ENCODE measurements at places on chromosomes 12 and 14.
A peak's percentile ranks its signal among the peaks of the same experiment; 100 is the strongest.

- DNase-seq, result peak; percentile 56
These were observed 116.3 kb upstream of the VASH1 start for GRCh38 chr14:76644855-76645518.

DNA sequence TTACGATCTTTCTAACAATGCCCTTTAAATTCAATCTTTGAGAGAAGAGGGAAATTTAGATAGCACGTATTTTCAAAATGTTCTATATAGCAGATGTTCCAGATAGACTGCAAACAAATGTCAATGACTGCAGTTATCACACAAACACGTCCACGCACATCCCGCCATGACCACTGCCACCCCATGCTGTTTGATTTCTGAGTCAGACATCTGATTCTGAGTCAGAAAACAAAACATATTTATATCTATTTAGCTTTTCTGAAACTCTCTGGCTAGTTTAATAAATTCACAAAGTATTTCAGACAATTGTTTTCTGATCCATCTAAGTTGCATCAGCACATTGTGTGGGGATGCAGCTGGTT, 105.9 kb upstream of the BCAT1 start:
- peak; percentile 19 for DNase-seq

- no peak for DNase-seq
These were observed 23.0 kb upstream of the TBK1 start for GRCh38 chr12:64428956-64429355.

DNA sequence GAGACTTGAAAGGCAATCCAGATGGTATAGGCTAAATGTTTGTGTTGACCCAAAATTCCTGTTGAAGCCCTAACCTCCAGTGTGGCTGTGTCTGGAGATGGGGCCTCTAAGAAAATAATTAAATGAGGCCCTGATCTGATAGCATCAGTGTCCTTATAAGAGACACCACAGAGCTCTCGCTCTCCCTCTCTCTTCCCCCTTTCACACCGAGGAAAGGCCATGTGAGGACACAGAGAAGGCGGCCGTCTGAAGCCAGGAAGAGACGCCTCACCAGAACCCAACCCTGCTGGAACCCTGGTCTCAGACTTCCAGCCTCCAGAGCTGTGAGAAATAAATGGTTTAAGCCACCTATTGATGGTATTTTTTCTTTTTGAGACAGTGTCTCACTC, 87.5 kb downstream of the SCARB1 start:
- no peak for DNase-seq

GRCh38 chr12:130016986-130017385, 113.2 kb upstream of the TMEM132D start:
- no peak for DNase-seq

GRCh38 chr14:105181549-105182295, 610 bp upstream of the NUDT14 start:
- peak; percentile 62 for DNase-seq

GRCh38 chr14:22748631-22749068, 17.8 kb upstream of the OXA1L start:
- no peak for DNase-seq

- DNase-seq, result no peak
These were observed 174.6 kb upstream of the C14orf180 start for GRCh38 chr14:104404922-104405321.

DNA sequence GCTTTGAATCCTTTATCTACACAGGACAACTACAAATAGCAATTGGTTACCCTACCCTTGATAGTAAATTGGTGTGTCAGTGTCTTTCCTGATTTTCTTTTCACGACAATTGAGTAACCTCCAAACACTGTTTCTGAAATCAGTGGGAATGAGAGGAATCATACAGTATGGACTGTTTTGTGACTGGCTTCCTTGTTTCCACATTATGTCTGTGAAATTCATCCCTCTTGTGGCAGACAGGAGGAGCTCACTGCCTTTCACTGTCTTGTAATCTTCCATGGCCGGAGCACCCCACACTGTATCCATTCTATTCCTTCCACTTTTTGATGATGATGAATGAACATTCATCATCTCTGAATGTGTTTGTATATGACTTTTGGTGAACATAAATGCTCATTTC, 164.0 kb upstream of the PZP start:
- DNase-seq, result no peak

- DNase-seq, result no peak
These were observed 1077.2 kb downstream of the VRK1 start for GRCh38 chr14:97874394-97874793.

DNA sequence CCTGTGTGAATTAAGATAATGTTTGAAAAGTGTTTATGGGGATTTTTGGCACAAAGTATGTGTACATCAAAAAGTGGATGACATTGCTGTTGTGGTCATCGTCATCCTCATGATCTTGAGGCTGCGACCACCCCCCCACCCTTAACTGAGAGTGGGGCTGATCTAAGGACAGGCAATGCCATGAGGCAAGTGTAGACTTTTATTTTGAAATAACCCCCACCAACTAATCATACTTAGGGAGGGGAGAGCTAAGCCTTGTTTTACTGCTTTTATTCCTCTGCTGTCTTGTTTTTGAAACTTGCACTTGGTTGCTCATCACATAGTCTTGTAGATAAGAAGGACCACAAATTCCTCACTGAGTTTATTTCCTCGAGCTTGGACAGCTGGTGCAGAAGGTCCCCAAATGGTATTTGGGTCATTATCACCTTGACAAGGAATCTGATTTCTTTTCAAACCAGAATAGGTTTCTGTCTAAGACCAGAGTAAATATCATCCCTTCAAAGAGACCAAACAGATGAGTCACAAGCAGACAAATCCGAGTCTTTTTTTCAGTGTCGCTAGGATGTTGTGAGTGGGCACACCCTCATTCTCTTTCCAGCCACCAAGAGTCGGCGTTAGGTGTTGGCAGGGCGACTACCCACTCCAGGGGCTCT, 23.9 kb upstream of the SMOC1 start:
- DNase-seq, result no peak

GRCh38 chr12:42923583-42923982, 334.0 kb upstream of the PRICKLE1 start:
- no peak for DNase-seq

DNA sequence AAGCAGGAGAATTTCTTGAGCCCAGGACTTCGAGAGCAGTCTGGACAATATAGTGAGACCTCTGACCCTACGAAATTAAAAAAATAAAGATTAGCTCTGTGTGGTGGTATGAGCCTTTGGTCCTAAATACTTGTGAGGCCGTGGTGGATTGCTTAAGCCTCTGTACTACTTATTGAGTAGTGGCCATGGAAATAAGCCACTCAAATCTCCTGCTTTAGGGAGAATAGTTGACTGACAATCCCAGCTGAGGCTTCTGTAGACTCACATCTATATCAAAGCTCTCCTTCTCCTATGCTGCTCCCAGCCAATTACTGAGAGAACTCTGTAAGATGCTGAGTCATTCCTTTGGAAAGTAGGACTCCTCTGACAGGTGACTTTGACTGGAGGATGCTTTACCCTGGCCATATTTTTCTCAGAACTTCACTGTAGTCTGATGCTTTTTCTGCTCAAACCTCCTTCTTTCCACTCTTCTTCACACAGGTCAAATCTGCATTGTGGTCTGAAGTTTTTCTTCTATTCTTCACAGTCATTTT, 420.2 kb downstream of the SLC6A15 start:
- DNase-seq, result no peak

- DNase-seq, result no peak
These were observed 23.5 kb upstream of the PTPRB start for GRCh38 chr12:70660620-70661219.

GRCh38 chr12:12214635-12215131, 52.2 kb downstream of the LRP6 start:
- DNase-seq, result no peak

DNA sequence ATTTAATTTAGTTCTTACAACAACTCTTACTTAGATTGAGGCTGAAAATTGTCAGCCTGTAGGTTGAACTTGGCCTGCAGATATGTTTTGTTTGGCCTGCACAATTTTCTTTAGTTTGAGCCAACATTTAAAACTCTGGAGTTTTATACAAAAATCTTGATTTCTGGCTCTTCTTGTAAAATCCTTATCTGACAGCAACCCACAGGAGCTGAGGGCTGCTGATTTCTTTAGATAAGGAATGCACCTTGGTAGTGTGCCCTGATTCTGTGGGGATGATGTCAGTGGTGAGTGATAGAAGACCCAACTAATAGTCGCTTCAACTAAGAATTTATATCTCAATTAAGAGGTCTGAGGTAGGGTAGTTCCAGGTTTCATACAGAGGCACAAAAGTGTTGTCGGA, 49.5 kb downstream of the SOCS2 start:
- no peak for DNase-seq

DNA sequence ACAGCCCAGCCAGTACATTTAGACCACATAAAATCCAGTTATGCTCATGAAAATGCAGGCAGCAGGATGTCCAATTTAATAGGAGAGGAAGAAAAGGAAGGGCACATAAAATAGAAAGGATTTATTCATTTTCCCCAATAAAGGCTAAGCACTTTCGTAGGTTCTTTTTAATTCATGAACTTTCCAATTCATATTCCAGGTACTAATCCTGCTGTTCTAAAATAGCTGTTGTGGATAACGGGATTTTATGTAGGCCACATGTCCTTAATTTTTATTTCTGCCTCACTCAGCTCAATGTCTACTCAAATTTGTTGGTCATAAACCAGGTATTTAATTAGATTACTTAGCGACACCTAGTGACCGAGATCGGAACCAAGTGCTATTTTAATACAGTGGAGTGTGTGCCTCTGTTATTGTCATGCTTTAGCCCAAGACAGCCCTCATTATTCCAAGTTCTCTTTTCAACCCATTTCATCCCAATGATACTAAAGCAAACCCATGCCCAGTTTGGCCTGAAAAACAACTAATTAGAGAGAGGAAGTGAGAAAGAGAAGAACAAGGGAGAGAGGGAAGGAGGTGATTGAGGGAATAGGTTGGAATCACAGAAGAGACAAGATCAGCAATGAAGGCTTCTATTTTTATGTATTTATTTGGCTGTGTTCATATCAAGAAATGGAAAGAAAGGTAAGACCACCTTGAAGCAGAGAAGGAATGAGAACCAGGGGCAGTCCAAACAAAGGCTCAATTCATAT, 45.9 kb upstream of the IFNG-AS1 start:
- peak; percentile 90 for DNase-seq

DNA sequence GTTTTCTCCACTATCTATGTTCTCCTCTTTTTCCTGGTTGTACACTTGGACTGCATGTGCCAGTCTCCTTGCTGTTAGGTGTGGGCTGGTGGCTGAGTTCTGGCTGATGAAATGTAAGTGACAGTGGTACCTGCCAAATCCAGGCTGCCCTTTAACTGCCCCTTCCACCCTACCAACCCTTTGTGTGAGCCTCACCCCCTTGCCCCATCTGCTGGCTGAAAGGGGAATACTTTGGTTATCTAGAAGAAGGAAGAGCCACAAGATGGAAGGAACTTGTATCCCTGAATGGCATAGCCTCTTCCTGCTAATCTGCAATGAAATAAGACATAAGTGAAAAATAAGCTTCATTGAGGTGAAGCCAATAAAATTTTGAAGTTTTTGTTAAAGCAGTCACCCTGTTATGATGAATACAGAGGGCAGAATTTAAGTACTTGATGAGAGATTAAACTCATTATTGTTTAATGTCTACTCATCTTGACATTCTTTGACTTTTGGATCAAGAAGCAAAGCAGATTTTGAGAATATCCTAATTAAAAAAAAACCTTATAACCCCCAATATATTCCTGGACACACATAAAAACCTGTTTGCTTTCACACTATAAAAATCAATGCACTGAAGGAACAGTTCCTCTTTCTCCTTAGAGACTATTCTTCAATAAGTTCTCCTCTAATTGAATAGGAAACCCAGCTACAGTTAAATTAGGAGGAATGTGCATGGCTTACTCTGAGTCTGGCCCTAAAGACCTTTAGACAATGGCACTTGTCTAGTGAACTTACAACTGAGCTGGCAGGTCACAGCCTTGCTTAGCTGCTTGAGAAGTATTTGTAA, 262.6 kb upstream of the BTG1 start:
- peak; percentile 67 for DNase-seq

DNA sequence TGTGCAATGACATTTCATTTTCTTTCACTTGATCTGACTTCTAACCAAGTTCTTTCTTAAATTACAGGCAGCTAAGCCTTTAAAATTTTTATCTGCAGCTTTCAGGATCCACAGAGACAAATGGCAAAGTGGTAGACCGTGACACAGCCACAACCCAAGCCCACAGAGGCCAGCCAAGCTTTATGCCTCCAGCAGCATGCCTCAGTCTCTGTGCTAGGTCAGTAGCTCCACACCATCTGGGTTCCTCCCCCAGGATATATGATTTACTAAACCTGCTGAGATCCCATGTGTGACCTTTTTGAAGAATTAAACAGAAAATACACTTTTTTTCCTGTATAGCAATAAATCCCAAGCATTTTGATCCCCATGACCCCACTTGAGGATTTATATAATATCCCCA, 290.4 kb upstream of the CAND1 start:
- no peak for DNase-seq

DNA sequence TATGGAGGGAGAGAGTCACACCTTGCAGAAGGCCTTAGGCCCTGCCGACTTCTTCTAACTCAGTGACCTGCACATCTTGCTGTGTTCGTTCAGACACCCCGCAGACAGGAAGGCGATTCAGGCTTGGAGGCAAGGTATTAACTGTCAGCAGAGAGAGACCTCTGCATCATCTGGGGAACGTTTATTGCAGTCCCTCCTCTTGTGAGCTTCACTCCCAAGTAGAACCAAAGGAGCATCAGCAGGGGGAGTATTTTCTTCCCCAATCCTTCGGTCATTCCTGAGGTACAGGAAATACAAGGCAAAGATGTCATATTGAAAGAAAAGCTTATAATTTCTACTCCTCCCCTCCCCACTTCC, 217.9 kb downstream of the CRADD start:
- DNase-seq, result no peak

- peak; percentile 64 for DNase-seq
These were observed 11.1 kb downstream of the NRXN3 start for GRCh38 chr14:78181270-78181669.

DNA sequence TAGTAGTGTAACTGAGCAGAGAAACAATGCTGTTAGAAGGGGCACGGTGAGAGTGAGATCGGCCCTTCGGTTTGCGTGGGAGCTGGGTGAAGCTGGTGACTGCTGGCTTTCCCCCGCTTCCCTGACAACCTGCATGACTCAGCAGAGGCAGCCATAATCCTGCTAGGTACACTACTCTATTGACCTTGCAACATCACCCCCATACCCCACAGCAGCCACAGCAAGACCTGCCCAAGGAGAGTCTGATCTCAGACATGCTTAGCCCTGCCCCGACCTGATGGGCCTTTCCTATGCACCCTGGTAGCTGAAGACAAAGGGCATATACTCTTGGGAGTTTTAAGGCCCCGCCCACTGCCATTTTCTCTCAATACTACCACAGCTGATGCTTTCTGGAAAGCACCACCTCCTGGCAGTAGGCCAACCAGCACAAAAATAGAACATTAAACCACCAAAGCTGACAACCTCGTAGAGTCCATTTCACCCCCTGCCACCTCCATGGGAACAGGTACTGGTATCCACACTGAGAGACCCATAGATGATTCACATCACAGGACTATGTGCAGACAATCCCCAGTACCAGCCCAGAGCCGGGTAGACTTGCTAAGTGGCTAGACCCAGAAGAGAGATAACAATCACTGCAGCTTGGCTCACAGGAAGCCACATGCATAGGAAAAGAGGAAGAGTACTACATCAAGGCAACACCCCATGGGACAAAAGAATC, 75.9 kb upstream of the RGS6 start:
- DNase-seq, result peak; percentile 16

GRCh38 chr12:22190969-22191368, 143.5 kb downstream of the ST8SIA1 start:
- DNase-seq, result no peak

- no peak for DNase-seq
These were observed 408.3 kb downstream of the AACS start for GRCh38 chr12:125473501-125473900.

Data from NCI-H1417 (cell line).